CD14-positive monocyte (primary cell): ENCODE measurements at places on chromosomes 5 and 9.

DNA sequence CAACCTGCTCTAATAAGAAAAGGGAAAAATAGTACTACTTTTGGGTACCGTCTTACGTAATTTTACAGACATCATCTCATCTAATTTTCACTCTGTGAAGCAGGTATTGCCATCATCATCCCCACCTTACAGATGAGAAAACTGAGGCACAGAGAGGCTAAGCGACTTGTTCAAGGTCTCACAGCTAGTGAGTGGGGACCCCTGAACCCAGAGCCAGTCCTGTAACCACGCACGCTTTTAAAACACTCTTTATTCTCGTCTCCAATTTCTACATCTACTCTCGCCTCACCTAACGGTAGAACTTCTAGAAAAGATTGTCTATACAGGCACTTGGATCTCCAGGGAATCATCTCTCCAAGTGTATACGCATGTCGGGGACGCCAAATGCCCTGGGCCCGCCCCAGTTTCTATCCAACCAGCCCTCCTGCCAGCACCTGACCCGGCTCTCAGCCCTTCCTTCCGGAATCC lies 1.5 kb upstream of the TRAF1 start:
- DNase-seq = no peak

- no peak for DNase-seq
Observed at GRCh38 chr5:157265714-157266285, at the start of gene CYFIP2. TSS of gene CYFIP2 (plus strand) at chr5:157266123. CDS start at chr5:157285362, 19,239 bp downstream.

GRCh38 chr9:30301271-30301963 lies 2083.0 kb upstream of the ACO1 start:
- DNase-seq = peak; percentile 83

DNA sequence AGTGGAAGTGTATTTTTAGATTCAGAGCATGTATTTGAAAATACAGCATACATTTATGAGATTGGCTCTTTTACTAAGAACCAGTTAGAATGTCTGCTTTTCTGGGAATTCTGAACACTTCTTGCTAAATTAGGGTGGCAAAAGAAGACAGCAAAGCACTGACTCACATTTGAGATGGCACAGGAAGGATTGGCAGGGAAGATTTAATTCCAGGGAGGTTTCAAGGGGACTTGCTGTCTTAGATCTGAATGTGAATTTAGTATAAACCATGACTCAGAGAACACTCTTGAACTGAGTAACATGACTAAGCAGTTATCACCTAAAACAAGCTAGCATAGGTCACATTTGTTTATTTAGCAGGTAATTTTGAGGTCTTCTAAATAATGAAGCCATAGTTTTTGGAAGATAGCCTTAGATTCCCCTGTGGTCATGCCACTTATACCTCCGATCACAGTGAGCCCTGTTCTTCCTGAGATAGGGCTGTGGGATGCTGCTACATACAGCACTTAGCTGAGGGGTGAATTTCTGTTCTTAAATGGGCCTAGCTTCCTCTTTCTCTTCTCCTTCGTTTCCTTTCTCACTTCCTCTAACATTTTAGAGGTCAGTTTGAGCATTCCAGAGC lies 173.8 kb downstream of the PCSK1 start:
- DNase-seq = peak; percentile 59

- DNase-seq = no peak
Observed at GRCh38 chr5:114430532-114430931, 68.7 kb downstream of the KCNN2 start.

- no peak for DNase-seq
Observed at GRCh38 chr9:124001458-124001799, 10.1 kb upstream of the LHX2 start.
